ENCODE measurements at places on chromosomes 7 and 10.

- no peak for DNase-seq
Measured at GRCh38 chr10:101781655-101781983, 1.6 kb downstream of the NPM3 start.

GRCh38 chr7:47252675-47253074 lies 329.2 kb downstream of the TNS3 start:
- no peak for DNase-seq

DNA sequence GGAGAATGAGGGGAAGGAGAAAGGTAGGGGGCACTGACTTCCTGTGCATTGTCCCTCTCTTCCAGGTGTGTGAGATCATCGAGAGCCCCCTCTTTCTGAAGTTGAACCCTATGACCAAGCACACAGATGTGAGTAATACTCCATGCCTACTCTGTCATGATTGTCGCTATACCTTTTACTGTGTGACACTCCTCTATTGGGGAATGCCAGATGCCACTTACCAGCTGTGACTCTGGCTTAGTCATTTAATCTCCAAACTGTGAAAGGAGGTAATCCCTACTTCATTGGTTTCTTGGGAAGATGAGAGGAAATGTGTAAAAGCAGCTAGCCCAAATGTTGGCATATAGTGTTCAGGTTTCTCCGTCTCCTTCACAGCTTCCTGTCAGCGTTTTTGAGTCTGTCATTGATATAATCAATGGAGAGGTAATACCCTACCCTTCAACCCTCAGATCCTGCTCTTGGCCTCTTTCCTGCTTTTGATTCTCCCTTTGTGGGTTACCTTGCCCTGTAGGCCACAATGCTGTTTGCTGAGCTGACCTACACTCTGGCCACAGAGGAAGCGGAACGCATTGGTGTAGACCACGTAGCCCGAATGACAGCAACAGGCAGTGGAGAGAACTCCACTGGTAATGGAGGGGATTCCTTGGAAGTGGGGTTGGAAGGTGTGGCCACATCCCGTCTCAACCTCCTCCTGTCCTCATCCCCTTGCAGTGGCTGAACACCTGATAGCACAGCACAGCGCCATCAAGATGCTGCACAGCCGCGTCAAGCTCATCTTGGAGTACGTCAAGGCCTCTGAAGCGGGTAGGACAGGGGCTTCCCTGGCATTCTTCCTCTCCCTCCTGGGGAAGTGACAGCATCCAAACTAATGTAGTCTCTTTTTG lies 2.0 kb downstream of the COPS6 start:
- DNase-seq: no peak

- DNase-seq: no peak
Measured at GRCh38 chr10:71302451-71302850, 16.6 kb upstream of the SLC29A3 start.

Data from T follicular helper cell (primary cell).